NCI-H1694 treated with DMSO at 0.1 percent for 48 hours (cell line): ENCODE measurements at places on chromosomes 16 and 17.

DNA sequence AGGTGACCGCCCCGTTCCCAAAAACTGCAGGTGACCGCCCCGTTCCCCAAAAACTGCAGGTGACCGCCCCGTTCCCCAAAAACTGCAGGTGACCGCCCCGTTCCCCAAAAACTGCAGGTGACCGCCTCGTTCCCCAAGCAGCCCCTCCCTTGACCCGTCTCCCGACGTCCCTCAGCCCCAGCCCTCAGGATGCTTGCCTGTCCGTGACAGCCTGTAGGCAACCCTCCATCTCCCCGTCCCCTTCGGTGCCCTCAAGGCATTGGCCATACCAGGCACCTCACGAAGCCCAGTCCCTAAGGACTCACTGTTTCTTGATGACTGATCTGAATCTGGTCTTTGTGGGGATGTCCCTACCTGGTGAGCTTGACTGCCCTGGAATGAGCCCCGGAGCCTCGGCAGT is 25.1 kb downstream of the SGSM2 start:
- no peak for DNase-seq

GRCh38 chr16:51967646-51968045 is 579.3 kb downstream of the TOX3 start:
- DNase-seq, result no peak

GRCh38 chr17:38872027-38872511 is 2.2 kb downstream of the LASP1 start:
- DNase-seq, result no peak

GRCh38 chr17:65028545-65028843 is 28.0 kb downstream of the GNA13 start:
- no peak for DNase-seq

- DNase-seq, result no peak
Measured at GRCh38 chr17:73729101-73729500, 84.9 kb upstream of the SDK2 start.

DNA sequence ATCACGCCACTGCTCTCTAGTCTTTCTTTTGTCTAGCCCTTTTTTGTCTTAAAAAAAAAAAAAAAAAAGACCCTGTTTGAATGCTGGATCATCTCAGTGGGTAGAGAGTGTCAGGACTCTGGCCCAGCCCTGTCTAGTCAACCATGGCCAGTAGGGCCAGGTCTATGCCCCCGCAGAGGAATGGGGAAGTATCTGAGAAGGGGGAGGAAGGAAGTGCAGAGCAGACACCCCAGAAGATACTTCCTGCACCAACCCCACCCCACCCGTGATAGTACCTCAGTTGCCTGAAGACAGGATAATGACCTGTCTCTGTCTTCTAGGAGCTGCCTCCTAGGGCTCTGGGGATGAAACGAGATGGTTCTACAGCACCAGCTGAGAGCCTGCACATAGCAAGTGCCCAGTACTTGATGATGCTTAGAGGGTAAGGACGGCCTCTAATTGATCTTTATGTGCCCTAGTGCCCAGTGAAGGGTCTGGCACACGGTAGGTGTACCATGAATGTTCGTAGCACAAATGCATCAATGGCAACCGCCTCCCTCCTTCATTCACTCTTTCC is 55.4 kb downstream of the ABAT start:
- no peak for DNase-seq

DNA sequence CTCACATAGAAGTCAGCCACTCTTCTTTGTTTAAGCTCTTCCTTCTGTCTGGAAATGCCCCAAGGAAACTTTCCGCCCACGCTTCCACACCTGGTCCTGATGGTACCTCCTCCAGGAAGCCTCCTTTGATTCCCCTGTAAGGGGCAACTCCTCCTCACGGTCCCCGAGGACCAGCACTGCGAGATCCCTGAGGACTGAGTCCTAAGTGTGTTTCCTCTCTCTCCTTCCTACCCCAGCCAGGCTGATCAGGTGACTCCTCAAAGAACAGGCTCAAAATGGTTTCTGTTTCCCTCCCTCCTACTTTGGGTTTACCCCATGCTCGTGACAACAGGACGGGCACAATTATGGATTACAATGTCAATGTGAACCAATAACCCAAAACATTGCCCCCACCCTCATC is 63.0 kb upstream of the MED9 start:
- DNase-seq, result no peak

DNA sequence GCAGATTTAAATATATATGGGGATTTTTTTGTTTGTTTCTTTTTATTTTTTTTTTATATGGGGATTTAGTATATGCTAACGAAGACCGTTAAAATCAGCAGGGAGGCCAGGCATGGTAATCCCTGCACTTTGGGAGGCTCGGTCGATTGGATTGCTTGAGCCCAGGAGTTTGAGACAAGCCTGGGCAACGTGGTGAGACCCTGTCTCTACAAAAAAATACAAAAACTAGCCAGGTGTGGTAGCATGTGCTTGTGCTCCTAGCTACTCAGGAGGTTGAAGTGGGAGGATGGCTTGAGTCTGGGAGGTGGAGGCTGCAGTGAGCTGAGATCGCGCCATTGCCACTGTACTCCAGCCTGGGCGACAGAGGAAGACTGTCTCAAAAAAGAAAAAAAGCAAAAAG is 22.3 kb upstream of the MEIOC start:
- DNase-seq, result no peak

DNA sequence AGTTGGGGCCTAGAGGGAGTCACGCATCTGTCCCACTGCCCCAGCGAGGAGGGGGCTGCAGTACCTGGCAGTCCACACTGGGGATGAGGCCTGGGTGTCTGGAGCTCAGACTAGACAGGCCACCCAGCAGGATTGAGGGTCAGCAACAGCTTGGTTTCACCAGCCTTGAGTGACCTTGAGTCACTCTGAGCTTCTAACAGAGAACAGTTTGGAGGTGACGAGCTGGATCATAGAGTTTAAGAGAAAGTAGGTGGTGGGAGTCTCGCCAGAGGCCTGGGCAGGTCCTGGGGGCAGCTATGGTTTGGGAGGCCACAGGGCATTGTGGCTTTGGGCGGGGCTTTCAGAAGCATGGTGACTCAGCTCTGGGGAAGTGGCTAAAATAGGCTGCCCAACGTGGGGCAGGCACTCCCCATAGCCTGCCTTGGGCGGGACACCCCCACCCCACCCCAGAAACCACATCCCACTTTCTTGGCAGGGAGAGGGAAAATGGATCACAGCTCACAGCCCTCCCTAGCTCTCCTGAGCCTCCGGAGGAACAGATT is 20.5 kb downstream of the CDC42EP4 start:
- no peak for DNase-seq

DNA sequence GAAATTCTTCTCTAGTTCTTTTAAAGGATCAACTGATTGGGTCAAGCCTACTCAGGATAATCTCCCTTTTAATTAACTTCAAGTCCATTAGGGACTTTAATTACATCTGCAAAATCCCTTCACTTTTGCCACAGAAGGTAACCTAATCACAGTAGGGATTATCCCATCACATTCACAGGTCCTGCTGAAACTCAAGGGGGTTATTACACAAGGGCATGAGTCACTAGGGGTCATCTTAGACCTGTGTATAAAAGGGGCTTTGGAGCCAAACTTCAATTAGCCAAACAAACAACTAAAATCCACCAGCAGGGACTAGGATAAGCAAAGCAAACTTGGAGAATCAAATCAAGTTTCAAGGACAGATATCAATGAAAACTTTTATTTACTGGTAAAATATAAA is 19.4 kb downstream of the CIAPIN1 start:
- DNase-seq, result no peak

GRCh38 chr16:6892966-6893365 is 439.7 kb upstream of the RBFOX1 start:
- DNase-seq, result no peak

DNA sequence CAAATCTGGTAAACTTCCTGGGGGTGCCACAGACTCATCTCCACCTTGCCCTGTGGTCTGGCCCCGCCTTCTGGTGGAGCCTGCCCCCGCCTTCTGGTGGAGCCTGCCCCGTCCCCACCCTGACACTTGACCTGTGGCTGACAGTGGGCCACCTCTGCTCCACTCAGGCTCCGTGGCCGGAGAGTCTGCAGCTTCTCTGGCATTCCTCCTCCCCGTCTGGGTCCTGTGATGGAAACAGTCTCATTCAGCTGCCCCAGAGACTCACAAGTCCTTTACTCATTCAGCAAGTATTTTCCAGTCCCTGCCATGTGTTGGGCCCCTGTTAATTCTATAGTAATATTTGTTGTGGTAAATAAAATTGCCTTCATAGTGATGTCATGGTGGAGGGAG is 21.0 kb upstream of the G6PC1 start:
- DNase-seq, result no peak

DNA sequence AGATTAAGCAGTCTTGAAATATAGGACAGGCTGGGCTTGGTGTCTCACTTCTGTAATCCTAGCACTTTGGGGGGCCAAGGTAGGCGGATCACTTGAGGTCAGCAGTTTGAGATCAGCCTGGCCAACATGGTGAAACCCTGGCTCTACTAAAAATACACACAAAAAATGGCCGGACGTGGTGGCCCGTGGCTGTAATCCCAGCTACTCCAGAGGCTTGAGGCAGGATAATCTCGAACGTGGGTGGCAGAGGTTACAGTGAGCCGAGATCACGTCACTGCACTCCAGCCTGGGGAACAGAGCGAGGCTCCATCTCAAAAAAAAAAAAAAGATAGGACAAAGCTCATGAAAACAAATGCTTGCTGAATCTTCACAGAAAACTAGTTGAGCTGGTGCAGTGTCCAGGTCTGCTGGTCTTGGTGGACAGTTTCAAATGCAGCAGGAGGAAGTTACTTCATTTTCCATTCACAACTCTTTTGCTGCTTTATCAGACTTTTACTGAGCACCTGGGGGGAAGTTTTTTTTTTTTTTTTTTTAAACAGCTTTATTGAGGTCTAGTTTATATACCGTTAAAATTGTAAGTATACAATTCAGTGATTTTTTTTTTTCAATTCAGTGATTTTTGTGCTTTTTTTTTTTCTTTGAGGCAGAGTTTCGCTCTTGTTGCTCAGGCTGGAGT is 45.2 kb downstream of the SNX29 start:
- DNase-seq, result no peak

DNA sequence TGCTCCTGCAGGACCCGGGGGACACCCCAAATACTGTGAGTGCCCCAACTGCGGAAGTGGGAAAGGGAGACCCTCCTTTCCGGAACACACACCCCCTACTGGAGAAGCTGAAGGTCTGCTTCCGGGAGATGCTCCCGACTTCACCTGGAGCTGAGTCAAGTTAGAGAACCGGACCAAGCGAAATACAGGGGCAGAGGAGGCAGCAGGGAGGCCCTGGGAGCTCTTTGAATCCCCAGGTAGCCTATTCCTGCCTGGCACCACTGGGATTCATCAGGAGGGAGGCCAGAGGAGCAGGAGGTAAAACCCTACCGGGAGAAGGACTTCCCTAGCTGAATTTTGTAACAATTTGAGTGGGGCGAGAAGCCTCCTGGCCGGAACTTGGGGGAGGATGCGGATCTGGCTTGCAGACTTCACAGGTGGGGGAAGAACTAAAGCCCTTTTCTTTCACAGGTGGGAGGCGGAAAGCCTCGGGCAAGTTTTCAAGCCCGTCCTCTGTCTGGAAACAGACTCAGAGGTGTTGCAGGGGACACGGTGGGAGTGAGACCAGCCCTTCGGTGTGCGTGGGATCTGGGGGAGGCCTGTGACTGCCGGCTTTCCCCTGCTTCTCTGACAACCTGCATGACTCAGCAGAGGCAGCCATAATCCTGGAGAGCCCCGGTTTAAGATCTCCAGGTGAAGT is 22.4 kb upstream of the TEKT1 start:
- no peak for DNase-seq

GRCh38 chr17:69173118-69173517 is 31.4 kb upstream of the ABCA6 start:
- DNase-seq, result no peak

- DNase-seq, result no peak
Measured at GRCh38 chr17:34384822-34385605, 22.0 kb upstream of the CCL1 start.

- DNase-seq, result no peak
Measured at GRCh38 chr17:82375359-82376041, 3.9 kb downstream of the UTS2R start.

DNA sequence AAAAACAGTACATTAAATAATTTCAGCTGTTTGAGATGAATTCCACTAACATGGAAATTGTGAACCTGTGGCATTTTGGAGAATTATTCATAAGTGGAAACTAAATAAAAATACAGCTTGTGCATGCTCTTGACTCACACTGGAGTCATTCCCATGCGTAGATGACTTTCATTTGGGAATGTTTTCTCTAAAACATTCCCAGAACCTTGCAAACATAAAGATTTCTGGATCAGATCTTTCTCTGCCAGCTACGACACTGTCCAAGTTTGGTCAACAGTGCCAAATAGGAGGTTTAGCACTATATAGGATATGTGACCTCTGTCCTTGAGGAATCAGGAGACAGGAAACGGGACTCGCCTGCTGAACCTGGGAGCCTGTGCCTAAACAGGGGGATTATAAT is 400.9 kb downstream of the SLC39A11 start:
- no peak for DNase-seq

DNA sequence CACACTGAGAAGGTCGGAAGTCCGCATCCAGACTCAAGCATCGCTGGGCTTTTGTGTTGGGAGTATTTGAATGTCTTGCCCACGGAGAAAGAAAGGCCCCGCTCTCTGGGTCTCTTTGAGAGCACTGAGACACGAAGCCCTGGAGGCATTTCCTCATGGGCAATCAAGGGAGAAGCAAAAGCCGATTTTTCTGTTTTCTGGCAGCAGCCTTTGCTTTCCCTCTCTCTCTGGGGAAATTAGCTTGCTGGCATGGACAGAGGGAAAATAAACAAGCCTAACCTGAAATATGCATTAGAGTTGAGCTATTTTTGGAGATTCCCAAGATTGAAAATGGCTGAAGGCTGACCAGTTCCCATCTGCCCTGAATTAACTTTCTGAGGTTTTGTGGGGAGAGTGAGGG is 238.7 kb downstream of the HAPSTR1 start:
- DNase-seq, result no peak

DNA sequence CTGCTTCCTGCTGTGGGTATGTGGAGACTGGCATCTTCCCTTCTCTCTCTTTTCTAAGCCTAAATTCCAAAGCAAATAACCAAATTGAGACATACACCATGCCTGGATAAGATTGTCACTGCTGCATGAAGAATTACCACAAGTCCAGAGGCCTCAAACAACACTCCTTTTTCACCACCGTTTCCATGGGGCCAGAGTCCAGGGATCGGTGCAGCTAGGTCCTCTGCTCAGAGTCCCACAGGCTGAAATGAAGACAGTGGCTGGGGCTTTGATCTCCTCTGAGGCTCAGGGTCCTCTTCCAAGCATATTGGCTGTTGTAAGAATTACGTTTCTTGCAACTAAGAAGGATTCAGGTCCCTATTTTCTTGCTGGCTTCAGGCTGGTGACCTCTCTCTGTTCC is 130.4 kb downstream of the SLC39A11 start:
- no peak for DNase-seq

- no peak for DNase-seq
Measured at GRCh38 chr17:27819145-27819544, 18.8 kb upstream of the NOS2 start.
